ENCODE measurements at places on chromosomes 6 and 20. TPM values are rescaled to one million over a fixed set of nuclear protein-coding genes. Genes with fewer than 3 reads are reported as not detected.

Gene GSTA3
- not detected for total RNA-seq

Gene HLA-DRB1
- total RNA-seq = 0.16 TPM

Gene BLTP3A
- total RNA-seq = 6.1 TPM

Gene ZGPAT
- total RNA-seq = 7.3 TPM

Gene SLC22A7
- total RNA-seq = 0.31 TPM

Gene FOXA2
- not detected for total RNA-seq

Gene IL17A
- total RNA-seq = not detected

Gene CDKN1A
- total RNA-seq = 2.0 TPM

Gene COL19A1
- 5.9 TPM for total RNA-seq

Gene PFDN6
- 27.0 TPM for total RNA-seq

Gene PRDM13
- total RNA-seq = not detected

Gene SLC9A8
- total RNA-seq = 6.1 TPM

Gene MYCT1
- 4.7 TPM for total RNA-seq

DNA sequence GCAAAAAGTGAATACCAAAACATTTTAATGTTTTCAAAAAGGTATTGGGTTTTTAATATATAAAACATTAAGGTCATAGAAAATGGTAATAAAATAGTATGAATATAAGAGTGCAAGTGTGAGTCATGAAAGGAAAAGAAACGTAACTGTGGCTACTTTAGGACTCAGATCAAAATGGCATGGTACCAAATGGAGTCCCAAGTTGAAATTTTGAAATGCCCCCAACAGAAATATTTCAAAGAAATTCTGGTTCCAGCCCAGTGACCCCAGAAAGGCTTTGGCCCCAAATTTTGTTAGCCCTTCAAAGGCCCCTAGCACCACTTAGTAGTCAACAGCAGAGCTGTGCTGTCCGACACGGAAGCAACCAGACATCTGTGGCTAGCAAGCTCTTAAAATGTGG is 6.0 kb downstream of the COL12A1 start:
- no peak for DNase-seq

DNA sequence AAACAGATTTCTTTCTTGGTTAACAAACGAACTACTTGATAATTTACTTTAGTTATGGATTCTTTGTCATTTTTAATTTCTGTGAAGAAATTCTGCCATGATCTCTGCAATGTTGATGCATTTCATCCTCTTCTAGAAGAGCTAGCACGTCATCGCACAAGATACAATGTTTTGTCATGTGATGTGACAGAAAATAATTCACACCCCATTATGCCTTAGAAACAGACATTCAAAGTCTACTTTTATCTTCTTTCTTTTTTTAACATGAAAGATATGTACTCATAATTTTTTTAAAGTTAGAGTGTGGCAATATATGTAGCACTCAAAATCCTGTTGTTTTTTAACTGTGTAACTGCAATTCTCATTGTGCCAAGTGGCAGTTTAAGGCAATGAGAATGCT is 39.6 kb upstream of the NELFCD start:
- DNase-seq = no peak

- no peak for DNase-seq
Observed at GRCh38 chr20:59032713-59033059, 551 bp upstream of the ATP5F1E start.

DNA sequence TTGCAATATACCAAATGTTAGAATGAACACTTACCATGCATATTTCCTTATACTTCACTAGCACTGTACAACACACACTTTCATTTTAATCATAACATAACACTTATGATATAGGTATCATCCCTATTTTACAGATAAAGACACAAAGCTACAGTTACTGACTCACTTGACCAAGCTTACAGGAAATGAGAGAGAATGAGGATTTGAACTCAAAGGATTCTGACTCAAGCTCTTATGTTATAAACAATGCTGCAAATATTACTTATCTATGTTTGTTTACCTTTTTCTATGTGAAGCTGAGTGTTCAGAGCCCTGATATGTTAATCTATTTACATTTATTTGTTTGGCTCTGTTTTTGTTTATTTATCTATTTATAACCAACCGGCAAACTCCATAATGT is 245.4 kb downstream of the PTPRK start:
- no peak for DNase-seq

DNA sequence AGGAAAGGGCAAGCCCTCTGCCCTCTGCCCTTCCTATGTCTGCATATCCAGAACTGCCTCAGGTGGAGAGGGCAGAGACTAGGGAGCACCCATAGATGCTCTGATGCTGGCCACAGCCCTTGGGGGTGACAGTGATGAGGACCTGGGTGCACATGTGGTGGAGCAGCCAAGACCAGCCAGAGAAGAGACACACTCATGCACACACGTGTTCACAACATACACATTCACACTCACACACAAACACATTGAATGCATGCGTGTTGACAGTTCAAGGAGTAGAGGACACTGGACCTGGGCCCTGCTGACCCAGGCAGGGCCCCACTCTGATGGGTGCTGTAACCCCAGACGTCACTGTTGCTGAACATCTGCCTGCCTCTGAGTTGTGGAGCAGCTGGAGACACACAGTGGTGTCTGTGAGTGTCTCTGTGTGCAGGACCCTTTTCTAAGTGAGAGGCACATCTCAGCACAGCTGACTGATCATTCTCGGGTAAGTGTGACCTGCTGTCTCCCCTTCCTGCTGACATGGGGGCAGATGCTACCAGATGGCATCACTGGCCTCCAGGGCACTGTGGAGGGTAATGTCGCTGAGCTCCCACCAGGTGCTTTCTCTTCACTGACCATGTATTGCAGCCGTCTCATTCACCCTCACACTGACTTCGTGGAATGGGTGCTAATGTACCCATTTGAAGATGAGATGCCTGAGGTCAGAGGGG is 30.1 kb upstream of the MAS1L start:
- DNase-seq = no peak

DNA sequence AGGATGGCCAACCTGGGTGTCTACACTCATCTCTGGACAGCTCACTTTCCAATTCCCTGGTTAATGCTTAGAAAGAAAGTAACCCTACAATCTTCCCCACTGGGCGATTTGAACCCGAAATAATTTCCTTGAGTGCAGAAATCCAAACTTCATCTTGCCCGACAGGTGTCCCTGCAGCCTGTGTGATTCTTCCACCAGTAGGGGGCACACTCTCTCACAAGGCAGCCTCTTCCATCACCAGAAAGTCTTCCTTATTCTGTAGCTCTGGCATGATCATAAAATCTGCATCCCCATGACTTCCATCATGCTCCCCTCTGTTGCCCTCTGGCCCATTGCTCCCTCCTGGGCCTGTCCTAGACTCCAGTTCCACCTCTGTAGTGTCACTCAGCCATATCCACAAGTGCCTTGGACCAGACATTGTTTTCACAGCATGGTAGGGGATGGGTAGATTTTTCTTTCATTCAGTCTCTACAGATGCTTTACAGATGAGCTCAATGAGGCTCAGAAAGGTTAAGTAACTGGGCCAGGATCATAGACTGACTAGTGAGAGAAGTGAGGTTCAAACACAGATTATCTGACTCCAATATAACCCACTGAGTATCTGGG is 170.4 kb upstream of the SPTLC3 start:
- DNase-seq = no peak

DNA sequence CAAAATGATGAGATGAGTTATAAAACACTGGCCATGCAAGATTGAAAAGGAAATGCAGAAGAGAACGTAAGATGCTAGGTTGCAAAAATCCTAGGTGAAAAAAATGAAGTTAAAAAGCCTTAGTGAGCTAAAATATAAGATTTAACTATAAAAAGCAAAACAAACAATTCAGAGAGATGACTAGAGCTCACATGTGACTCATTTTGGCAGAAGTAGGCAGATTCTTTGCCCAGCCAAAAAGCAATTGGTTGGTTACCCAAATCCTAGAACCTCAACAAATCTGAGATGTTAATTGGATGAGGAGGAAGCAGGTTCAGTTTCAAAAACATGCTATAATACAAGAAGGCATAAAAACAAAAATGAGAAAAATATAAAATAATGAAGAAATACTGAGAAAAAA is 249.1 kb downstream of the OGFRL1 start:
- no peak for DNase-seq

DNA sequence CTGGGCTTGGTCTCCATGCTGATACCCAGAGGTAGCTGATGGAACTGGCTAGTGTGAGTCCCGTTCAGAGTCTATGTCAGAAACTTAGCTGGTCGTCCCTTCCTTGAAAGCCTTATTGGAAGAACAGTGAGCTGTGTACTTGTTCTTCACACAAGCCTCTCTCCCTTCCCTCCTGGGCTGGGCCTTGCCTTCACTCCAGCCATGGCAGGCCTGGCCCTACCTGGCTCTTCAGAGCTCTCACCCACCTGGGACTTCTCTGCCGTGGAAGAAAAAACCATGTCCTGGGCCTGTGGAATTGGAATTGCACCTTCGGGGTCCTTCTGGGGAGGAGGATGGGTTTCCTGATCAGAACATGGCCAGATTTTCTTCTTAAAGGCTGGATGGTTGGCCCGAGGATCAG is 20.3 kb upstream of the ZNF831 start:
- DNase-seq = no peak

- DNase-seq = no peak
Observed at GRCh38 chr6:6007366-6008088, 802 bp upstream of the NRN1 start.

GRCh38 chr20:34586488-34587163 is 28.1 kb downstream of the MAP1LC3A start:
- no peak for DNase-seq

- DNase-seq = no peak
Observed at GRCh38 chr6:155850408-155850841, 394.8 kb upstream of the NOX3 start.

- no peak for DNase-seq
Observed at GRCh38 chr6:35370785-35371493, 28.6 kb downstream of the PPARD start.

- DNase-seq = no peak
Observed at GRCh38 chr6:145673504-145673903, 61.8 kb downstream of the EPM2A start.

- DNase-seq = peak; percentile 26
Observed at GRCh38 chr6:140050101-140050995, 675.9 kb upstream of the CITED2 start.

DNA sequence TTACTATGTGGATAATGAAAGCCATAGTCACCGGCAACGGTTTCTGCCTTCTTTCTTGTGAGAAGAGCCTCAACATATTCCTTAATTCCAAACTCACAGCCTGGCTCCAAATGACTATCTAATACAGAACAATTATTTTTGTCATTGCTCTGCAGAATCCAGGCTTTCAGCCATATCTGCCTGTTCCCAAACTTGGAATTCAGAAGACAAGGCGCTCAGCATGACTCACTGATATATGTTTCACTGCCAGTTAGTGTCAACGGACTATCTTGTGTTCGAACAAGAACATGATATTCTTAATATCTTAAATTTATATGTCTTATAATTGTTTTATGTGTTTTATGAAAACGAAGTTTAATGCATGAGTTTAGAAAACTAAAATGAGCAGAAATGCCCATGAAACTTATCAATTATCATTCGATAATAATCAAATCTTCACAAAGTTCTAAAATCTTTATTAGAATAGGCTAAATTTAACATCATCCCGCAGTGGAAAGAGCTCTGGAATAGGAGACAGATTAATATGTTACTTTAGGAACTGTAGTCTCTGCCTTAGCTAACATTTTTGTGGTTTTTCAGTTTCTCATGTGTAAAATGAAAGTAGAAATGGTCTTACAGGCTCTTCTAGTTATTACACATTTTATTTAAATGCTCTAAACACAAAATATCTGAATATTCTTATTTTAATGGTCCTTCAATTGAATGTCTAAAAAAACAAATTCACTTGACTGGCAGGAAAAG is 669.3 kb upstream of the GJE1 start:
- DNase-seq = peak; percentile 1

DNA sequence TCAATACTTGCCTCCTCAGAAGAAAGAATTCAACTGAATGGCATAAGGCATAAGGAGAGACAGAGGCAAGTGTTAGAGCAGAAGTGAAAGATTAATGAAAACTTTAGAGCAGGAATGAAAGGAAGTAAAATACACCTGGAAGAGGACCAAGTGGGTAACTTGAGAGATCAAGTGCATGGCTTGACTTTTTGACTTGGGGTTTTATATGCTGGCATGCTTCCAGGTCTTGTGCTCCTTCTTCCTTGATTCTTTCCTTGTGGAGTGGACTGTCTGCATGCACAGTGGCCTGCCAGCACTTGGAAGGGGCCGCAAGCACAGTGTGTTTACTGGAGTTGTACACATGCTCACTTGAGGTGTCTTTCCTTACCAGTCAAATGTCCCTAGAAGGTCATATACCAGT is 222.1 kb upstream of the UFL1 start:
- DNase-seq = no peak

- no peak for DNase-seq
Observed at GRCh38 chr6:34969662-34970265, 80.7 kb downstream of the ANKS1A start.

DNA sequence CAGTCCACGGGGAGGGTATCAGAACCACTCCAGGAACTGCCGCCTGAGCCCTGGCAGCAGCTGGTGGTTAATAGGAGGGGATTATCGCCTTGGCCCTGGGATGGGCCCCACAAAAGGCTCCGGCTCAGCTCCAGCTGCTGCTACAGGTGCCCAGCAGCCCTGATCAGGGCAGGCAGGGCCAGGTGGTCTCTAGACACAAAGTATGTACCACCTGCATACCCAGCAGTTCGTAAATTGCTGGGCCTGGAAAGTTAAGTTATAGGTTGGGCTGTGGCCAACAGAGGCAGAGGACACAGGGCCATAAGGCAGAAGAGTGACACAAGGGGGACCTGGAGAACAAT is 35.1 kb downstream of the RRBP1 start:
- no peak for DNase-seq

GRCh38 chr20:1941226-1941625 is 46.0 kb downstream of the SIRPA start:
- DNase-seq = no peak

DNA sequence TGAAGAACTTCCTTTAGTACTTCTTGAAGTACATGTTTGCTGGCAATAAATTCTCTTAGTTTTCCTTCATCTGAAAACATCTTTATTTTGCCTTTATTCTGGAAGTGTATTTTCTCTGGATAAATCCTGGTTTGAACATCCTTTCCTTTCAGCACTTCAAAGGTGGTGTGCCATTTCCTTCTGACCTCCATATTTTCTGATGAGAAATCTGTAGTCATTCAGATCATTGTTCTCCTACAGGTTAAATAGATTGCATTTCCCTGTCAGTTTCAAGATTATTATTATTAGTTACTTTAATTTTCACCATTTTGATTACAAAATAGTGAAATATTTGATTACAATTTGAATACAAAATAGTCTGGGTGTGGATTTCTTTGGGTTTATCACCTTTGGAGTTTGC is 134.5 kb downstream of the CDH26 start:
- DNase-seq = no peak

DNA sequence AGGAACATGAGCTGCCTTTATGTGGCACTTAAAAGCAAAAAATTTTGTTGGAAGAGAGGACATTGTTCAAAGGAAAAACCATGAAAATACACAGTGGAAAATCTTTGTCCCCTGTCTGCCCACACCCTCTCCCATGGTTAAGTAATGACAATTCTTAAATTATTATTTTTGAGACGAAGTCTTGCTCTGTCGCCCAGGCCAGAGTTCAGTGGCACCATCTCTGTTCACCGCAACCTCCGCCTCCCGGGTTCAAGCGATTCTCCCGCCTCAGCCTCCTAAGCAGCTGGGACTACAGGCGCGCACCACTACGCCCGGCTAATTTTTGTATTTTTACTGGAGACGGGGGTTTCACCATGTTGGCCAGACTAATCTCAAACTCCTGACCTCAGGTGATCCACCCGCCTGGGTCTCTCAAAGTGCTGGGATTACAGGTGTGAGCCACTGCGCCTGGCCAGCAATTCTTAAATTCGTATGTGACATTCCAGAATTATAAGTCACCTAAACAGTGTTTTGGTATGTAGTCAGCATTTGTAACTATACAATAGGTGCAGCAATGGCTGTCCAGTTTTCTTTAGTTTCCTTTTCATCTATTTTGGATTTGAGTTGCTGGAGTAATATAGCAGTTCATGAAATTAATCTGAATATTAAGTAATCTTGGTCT is 636 bp upstream of the SSR1 start:
- DNase-seq = no peak

Measured in occipital lobe (tissue), 3 donors.